ENCODE measurements at places on chromosomes 16 and 17.
A peak's percentile ranks its signal among the peaks of the same experiment; 100 is the strongest.

DNA sequence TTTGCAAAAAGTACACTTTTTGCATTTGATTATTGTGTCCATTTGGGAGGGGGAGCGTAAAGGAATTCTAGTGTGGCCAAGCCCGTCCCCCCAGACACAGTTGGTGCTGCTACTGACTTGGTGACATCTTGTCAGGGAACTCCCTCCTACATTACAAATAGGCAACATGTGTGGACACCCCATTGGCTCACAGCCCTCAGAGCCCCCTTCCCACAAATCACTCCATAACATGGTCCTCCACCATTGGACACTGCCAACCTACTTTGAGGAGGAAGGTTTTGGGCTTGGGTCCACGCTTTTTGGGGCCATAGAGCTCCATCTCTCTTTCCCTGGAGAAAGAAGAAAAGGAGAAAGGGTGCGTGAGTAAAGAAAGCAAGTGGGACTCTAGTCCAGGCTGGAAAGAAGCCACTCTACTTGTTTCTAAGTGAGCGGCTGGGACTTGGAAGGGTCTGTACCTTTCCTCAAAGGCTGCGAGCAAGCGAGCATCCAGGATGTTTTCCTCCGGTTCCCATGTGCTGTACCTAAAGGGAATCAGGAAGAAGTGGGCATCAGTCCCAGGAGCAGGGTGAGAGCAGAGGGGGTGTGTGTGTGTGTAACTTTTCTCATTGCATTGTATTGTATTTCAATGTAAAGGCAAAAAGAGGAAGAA lies 958 bp downstream of the CBX8 start:
- DNase-seq, result no peak

- no peak for DNase-seq
Observed at GRCh38 chr17:77862890-77863813, 95.4 kb upstream of the TNRC6C start.

GRCh38 chr16:4109250-4109736 lies 6.9 kb downstream of the ADCY9 start:
- DNase-seq, result no peak

DNA sequence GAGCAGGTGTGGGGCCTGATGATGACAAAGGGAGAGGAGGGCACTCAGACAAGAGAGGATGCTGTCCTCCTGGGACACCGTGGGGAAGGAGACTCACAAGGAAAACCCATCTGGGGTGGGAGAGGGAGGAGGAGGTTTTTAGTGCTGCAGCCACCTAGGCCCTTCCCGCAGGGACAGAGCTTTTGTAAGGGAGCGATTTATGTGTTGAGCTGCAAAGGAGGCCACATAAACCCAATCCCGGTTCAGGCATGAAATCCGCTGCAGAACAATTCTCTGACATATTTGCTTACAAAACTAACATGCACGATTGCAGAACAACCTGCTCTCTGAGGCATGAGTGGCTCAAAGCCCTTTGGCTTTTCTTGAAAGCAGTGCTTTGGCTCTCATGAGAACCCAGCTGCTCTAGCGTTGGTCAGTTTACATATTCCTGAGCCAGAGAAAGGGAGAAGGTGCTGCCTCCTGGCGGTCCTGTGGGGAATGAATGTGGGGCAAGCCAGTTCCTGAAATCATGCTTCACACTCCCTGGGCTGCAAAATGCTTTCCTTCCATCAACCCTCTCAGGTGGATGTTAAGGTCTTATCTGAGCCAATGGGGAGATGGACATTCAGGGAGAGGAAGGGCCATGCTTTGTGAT lies 122.4 kb upstream of the NLRP1 start:
- DNase-seq, result peak; percentile 14

DNA sequence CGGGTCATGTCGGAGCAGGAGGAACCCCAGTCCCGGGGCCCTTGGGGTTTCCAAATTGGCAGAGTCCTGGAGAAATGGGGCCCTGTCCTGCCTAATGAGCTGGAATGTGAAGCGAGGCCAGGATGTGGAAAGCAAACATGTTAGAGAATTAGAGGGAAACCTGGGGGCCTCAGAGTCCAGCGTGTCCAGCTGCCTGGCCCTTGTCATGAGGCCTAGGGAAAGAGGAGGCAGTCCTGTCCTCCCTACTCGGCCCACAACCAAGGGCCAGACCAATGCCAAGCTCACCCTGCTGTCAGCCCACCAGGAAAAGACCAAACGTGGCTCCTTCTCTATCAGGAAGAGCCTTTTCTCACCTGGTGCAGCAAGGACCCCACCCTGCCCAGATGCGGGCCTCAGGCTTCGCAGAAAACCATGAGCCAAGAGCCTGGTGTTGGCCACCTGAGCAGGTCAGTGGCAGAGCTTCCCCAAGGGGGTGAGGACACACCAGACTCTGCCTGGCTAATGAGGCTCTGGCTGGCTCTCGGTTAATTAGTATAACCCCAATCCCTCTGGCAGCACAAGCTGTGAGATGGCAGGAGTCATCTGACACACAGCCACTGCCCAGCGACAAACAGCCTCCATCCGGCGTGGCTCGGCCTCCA lies 10.1 kb downstream of the TEKT5 start:
- DNase-seq, result no peak

GRCh38 chr17:35868737-35869136 lies at the start of gene HEATR9:
Gene HEATR9 (minus strand): TSS chr17:35868891. CDS start chr17:35868742, 149 bp downstream.
- DNase-seq, result no peak

Measured in fibroblast of skin of left quadriceps (primary cell).